Lower leg skin (tissue), 4 donors: ENCODE measurements at places on chromosomes 5 and 9. TPM values are rescaled to one million over a fixed set of nuclear protein-coding genes. Genes with fewer than 3 reads are reported as not detected.

GRCh38 chr5:149298163-149298562, 26.5 kb downstream of the AFAP1L1 start:
- no peak for DNase-seq

- DNase-seq: no peak
Observed at GRCh38 chr5:107502676-107503060, 168.1 kb downstream of the EFNA5 start.

Gene AIF1L
- total RNA-seq: 33.0 TPM

Gene DOK3
- total RNA-seq: 1.5 TPM

GRCh38 chr5:161030229-161030628, 178.2 kb upstream of the ATP10B start:
- no peak for DNase-seq
